ENCODE measurements at places on chromosomes 12 and 14.

- DNase-seq: no peak
Observed at GRCh38 chr14:22776215-22776614, 9.7 kb downstream of the OXA1L start.

GRCh38 chr12:60231976-60232907, 636.4 kb downstream of the SLC16A7 start:
- DNase-seq: no peak

DNA sequence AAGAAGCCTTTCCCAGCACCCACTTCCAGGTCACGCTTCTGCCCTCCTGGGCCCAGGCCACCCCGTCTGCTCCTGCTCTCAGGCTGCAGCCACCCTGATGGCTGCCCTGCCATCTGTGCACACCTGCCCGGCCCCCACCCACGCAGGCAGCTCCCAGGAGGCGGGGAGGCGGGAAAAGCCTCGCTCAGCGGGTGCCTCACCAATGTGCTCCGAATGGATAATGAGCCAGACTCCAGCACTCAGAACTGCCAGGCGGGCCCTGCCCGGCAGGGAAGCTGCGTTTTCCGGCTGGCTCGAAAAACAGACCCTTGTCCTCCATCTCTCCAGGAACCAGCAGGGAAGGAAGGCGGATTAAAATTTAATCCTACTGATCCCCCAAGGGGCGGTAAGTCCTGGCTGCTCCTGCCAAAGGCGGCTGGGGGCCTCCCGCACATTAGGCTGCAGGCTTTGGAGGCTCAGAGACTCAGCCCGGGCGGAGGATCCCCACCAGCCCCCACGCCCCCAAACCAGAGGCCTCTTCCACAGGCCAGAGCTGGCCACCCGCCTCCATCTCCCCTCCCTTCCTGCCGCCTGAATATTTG, 104.0 kb downstream of the NCOR2 start:
- no peak for DNase-seq

DNA sequence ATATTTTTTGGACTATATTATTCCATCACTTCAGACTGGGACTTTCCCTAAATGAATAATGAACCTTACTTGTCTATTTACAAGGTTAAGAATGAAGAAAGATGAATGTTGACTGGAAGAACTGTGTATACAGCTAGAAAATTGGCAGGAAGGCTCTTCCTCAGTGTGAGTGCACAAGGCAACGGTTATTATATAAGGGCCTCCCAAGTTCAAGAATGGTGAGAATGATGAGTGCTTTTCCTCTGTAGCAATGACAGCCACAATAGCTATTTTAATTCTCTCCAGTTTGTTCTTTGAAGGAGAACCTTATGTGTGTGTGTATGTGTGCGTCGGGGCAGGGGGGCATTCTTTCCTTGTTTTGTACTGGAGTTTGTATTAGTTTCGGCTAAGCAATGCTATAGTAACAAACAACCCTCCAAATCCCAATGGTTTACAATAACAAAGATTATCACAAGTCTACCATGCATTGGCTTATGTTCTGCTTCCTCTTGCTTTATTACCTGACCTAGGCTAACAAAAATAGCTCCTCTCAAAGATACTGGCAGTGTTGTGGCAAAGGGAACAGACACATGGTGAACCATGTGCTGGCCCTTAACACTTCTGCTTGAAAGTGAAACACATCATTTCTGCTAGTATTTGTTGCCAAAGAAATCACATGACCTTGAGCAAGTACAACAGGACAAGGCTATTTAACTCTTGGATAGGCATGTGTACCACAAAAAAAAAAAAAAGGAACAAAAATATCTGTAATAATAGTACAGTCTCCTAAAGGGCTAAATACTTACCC, 139.5 kb downstream of the RMST start:
- no peak for DNase-seq

DNA sequence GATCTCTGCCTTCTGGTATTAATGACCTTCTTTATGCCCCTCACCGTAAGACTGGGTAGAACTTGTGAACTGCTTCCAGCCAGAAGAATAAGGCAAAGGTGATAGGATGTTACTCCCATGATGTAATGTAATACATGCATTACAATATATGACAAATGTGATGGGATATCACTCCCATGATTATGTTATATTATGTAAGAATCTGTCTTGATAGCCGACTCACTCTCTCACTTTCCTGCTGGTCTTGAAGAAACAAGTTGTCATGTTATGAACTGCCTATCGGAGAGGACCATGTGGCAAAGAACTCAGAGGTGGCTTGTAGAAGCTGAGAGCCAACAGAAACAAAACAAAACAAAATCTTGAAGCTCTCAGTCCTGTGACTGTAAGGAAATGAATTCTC, 30.6 kb upstream of the OSBPL8 start:
- DNase-seq: no peak

DNA sequence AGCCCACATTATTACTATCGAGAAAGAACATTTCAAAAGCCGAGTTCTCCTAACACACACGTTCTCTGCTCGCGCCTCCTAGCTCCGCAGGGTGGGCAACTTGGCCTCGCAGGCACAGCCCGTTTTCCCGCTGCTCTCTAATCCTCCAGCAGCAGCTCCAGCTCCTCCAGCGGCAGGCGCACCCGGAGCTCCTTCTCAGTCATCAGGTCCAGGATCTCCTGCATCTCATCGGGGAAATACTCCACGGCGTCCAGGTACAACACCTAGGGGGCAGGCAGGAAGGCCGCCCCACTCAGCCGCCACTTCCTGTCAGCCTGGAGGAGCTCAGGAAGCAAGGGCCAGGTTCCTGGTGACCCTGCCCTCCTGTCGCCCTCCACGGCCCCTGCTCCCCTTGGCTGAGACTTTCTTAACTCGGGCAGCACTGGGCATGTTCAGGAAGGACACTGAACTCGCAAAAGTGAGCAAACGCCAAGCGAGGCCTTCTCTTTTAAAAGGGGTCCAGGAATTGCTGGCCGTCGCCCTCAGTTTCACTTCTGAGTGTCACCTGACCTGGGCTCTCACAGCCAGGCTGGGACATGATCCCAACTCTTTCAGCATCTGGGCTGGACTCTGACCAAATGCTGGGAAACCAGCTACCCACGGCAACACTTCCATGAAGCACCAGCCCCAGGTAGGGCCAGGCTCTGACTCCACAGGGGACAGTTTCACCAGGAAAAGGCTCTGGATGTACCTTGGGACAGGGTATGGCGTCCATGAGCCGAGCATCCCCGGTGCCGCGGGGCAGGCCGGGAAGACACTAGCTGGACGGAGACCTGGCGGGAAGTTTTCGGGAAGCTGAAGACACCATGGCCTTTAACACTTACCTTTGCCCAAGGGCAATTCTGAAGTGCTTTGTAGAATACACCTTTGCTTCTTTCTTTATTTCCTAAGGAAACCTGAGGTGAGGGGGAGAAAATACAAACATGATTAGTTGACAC, 22.1 kb downstream of the PSMC1 start:
- no peak for DNase-seq

GRCh38 chr12:29082522-29082921, 66.6 kb upstream of the FAR2 start:
- no peak for DNase-seq

DNA sequence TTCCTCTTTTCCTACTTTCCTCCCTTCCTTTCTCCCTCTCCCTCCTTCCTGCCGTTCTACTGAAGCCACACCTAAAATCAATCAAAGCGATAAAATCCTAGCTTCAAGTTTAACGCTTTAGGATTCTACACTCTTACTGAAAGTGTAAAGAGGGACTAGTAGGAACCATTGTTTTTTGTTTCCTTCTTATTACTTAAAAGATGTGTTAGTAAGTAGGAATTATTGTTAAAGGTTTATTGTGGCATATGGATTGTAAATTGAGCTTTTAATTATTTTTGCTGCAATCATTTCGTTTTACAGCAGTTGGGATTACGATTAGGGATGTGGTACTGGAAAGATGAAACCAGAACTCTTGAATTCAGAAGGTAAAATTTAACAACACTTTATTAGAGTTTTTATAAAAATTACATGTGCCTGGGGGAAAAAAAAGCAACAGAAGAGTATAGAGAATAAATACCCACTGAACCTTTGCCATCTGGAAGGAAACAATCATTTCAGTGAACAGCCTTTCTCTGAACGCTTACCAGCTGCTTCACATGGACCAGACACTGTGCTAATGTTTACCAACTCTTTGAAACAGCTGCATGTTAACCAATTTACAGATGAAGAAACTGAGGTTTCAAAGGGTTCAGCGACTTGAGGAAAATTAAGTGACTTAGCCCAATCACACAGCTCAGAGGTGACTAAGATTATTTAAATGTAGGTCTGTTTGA, 1.0 kb downstream of the PPP1R36 start:
- no peak for DNase-seq

GRCh38 chr12:57475271-57476161, 4.2 kb downstream of the ARHGAP9 start:
- DNase-seq: no peak
